Activated naive CD4-positive, alpha-beta T cell treated with anti-CD3 and anti-CD28 coated beads, Interleukin-2, amount 10 ng/mL, durations not matched to agents 7 days and 5 days (primary cell): ENCODE measurements at places on chromosomes 5 and 9.

- no peaks in the 10 kb centered on the region for H3K27me3 ChIP-seq
- DNase-seq: no peak
- peaks cover 50% of the 10 kb centered on the region for H3K36me3 ChIP-seq
- H3K4me3 ChIP-seq: no peak overlapping the region
Observed at GRCh38 chr9:113187929-113188595, 33.0 kb downstream of the FKBP15 start.

GRCh38 chr5:120037451-120037850, 408.1 kb downstream of the FAM170A start:
- H3K27ac ChIP-seq: no peak overlapping the region
- no peaks in the 10 kb centered on the region for H3K27me3 ChIP-seq
- H3K36me3 ChIP-seq: no peaks in the 10 kb centered on the region
- no peak overlapping the region for H3K4me3 ChIP-seq

DNA sequence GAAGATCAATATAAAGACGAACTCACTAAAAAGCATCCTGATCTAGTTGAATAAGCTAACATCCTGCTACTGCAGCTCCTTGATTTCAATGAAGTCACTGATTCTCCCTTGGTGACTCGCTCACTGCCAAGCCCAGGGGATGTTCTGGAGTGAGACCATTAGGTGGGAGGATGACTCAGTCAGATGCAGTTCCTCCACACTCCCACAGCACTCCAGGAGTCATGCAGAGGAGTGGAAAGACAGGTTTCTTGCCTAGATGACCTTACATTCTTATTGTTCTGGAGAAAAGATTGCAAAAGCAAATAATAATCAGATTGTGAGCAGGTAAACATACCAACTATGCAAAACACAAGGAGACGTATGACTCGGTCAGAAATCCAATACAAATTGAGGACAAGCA, 15.3 kb downstream of the GCNT4 start:
- no peak for DNase-seq
- peaks cover 46% of the 10 kb centered on the region for H3K4me1 ChIP-seq
- H3K27me3 ChIP-seq: no peaks in the 10 kb centered on the region
- H3K27ac ChIP-seq: no peak overlapping the region
- H3K4me3 ChIP-seq: no peak overlapping the region

- no peaks in the 10 kb centered on the region for H3K36me3 ChIP-seq
- H3K4me1 ChIP-seq: peaks cover 4% of the 10 kb centered on the region
- no peak for DNase-seq
- H3K27me3 ChIP-seq: no peaks in the 10 kb centered on the region
- no peak overlapping the region for H3K4me3 ChIP-seq
- H3K27ac ChIP-seq: no peak overlapping the region
Observed at GRCh38 chr5:109454731-109455505, 45.1 kb upstream of the PJA2 start.

DNA sequence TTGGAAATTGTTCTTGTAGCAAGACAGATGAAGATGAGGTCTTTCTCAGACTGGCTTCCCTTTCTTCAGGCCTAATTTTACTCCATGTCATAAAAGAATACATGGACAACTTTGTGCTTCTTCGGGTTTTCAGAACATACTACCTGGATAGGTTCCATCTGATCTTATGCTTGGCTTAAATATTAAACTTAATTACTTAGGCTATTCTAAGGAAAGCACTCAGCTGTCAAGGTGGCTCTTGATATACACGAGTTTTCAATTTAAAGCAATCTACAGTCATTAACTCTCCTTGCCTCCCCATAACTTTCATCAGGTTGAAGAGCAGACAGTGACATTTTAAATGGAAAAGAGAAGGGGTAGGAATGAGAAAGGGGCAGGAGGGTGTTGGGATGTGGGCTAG, 9.5 kb upstream of the PPP3R2 start:
- peaks cover 16% of the 10 kb centered on the region for H3K27me3 ChIP-seq
- no peak for DNase-seq
- no peaks in the 10 kb centered on the region for H3K36me3 ChIP-seq
- H3K27ac ChIP-seq: no peak overlapping the region
- no peak overlapping the region for H3K4me3 ChIP-seq
- no peaks in the 10 kb centered on the region for H3K4me1 ChIP-seq

DNA sequence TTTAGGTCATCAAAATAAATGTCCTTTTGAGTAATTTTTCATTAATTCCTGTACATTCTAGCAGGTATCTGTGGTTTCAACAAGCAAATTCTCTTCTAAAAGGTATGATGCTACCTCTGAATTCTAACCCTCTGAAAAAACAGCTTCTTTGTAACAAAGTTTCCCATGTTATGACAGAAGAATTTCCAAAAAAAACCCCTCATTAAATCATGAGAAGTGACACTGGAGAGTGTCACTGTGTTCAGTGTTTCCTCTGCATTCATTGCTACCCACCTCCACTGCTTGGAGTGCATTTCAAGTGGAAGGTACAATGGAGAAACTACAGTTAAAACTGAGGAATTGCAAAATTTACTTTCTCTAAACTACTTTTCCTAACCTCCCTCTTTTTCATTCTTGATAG, 10.1 kb downstream of the CDKN2A start:
- no peak overlapping the region for H3K27ac ChIP-seq
- H3K4me1 ChIP-seq: peaks cover 16% of the 10 kb centered on the region
- H3K4me3 ChIP-seq: no peak overlapping the region
- peaks cover 20% of the 10 kb centered on the region for H3K36me3 ChIP-seq

- H3K4me3 ChIP-seq: no peak overlapping the region
- DNase-seq: no peak
- H3K4me1 ChIP-seq: no peaks in the 10 kb centered on the region
- no peaks in the 10 kb centered on the region for H3K36me3 ChIP-seq
- no peak overlapping the region for H3K27ac ChIP-seq
Observed at GRCh38 chr9:13446286-13446937, 166.9 kb upstream of the MPDZ start.

DNA sequence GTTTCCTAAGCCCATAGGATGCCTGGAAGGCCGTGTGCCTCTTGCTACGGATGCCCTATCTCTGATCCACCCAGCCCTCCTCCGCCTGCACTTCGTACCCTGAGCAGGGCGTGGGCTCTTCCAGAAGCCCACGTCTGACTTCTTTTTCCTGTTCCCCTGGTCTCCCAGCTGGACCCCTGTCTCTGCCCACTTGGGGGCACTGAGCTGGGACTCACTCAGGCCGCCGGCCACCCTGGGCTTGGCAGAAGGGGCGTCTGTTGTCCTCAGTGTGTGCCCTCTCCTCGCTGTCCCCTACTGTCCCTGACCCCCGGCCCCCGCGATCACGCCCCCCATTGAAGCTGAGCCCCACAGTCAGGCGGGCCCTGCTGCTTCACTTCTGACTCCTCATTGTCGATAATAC, 22.0 kb upstream of the RXRA start:
- peaks cover 30% of the 10 kb centered on the region for H3K27me3 ChIP-seq
- H3K4me1 ChIP-seq: peaks cover 23% of the 10 kb centered on the region
- no peak overlapping the region for H3K4me3 ChIP-seq
- H3K36me3 ChIP-seq: no peaks in the 10 kb centered on the region
- H3K27ac ChIP-seq: no peak overlapping the region

DNA sequence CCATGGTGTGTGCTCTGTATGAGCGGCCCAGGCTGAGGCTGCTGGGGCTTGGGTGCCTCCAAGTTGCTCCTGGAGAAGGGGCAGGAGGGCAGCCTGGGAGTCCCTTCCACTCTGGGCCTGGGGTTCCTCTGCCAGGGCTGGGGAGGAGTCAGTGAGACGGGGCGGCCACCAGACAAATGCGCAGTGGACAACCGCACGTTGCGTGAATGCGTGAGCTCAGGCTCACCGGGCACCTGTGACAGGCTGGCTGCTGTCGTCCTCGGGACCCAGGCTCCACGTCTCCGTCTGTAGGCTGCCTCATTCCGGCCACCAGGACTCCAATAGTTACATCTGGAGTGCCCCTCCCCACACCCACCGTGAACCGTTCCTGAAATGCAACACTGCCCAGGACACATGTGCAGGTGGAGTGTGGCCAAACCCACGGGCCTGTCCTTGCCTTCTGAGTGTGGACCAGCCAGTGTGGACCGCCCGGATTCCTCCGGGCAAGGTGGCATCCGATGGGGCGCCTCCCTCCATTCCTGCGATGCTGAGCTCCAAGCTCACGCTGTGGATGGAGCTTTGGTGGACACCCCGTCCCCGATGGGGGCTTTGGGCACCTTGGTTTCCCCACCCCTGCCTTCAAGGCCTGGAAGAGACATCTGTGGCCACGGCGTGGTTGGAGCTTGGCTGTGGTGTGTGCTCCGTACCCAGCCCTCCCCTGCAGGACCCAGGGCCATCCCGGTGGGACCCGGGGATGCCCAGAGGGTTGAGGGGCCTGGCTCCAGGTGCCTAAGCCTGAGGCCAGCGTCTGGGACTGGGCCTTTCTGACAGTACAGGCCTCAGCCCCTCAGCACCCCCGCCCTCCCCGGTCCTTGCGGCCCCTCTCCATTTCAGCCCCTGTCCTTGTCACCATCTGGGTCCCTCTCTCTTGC, 34.0 kb upstream of the RXRA start:
- peaks cover 37% of the 10 kb centered on the region for H3K27me3 ChIP-seq
- no peak for DNase-seq
- H3K4me1 ChIP-seq: no peaks in the 10 kb centered on the region
- no peaks in the 10 kb centered on the region for H3K36me3 ChIP-seq

- H3K36me3 ChIP-seq: no peaks in the 10 kb centered on the region
- no peak overlapping the region for H3K27ac ChIP-seq
- H3K4me3 ChIP-seq: no peak overlapping the region
- no peaks in the 10 kb centered on the region for H3K4me1 ChIP-seq
- DNase-seq: no peak
Observed at GRCh38 chr9:109861918-109862317, 81.9 kb downstream of the PALM2AKAP2 start.

GRCh38 chr5:34687269-34688011, 31.3 kb downstream of the RAI14 start:
- H3K27ac ChIP-seq: no peak overlapping the region
- H3K27me3 ChIP-seq: no peaks in the 10 kb centered on the region
- no peak overlapping the region for H3K4me3 ChIP-seq
- no peaks in the 10 kb centered on the region for H3K36me3 ChIP-seq
- no peak for DNase-seq
